Activated CD4-positive, alpha-beta T cell treated with anti-CD3 and anti-CD28 coated beads, Interleukin-2, amount 10 ng/mL, durations not matched to agents 24 days and 14 days (primary cell): ENCODE measurements at places on chromosomes 1 and 21.

DNA sequence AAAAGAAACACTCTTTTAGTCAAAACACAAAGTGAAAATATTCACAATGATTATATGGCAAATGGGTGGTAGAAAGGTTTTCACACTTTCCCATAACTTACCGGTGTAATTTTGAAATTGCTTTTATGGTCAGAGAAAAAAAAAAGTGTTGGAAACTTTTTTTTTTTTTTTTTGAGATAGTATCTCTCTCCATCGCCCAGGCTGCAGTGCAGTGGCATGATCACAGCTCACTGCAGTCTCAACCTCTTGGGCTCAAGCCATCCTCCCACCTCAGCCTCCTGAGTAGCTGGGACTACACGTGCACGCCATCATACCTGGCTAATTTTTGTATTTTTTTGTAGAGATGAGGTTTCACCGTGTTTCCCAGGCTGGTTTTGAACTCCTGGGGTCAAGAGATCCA, 3.3 kb downstream of the IFNGR2 start:
- no peak for DNase-seq

GRCh38 chr1:77473690-77474089, 191.9 kb downstream of the AK5 start:
- DNase-seq = no peak

DNA sequence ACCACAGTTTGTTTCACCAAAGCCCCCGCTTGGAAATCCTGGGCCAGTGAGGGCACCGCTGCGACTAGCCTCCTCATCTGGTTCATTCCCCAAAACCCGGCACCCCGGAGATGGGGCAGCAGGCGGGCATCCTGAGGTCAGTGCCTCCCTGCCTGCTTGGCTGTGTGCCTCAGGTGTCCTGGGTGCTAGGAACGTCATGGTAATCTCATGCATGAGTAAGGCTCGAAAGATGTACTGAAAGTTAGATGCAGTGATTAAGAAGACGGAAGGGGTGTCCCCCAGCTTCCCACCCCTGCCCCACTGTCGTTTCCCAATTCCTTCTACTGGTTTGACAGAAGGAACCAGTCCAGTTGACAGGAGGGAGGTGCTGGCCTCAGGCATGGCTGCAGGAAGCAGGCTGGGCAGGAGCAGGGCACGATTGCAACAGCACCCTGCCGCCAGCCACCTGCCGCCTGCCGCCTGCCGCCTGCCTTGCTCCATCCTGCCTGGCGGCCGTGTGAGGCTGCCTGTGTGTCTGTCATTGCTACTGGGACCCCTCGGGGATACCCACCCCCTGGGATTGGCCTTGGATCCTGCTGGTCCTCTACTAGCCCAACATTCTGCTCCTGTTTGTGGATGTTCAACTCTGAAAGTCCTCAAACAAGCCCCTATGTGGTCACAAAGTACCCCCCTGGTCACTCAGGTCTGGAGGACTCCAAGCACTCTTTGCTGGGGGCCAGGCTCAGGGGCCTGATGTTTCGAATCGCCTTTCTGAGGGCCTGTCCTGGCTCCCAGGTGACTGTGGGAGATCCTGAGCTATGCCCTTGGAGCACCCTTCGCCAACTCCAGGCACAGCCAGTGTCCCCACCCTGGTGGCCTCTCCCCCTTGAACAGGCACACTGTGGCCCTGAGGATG, 73.0 kb upstream of the IFFO2 start:
- DNase-seq = no peak

DNA sequence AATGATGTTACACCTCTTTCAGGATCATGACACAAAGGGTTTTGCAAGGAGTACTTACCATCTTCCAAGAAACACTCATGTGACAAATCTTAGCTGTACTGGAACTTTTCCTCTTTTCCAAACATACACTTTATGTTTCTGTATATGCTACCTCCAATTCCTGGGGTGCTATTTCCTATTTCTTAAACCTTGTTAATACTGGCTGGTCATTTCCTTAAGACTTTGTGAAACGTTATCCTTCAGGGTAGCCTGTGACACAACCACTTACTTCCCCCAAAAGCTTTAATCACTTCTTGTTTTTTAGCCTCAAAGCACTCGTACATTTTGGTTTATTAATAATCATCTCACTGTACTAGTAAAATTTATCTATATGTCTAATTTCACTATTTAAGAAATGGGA, 39.4 kb downstream of the OR10Z1 start:
- DNase-seq = no peak

DNA sequence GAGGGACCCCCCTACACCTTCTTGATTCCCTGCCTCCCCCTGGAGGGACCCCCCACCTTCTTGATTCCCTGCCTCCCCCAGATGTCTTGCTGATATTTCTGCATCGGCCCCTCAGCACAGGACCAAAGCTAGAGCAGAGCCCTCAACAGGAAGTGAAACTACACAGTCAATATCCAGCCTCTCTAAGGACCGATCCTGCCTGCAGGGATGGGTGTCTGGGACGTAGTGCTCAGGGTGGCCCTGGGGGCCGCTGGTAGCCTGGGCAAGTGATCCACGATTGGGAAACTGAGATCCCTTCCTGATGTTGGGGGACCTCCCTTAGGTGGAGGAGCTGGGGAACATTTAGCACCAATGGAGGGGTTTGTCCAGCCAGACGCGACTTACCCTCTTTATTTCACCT, 3.9 kb upstream of the LEFTY2 start:
- DNase-seq = peak; percentile 65

GRCh38 chr1:45351508-45351907, 11.3 kb upstream of the MUTYH start:
- DNase-seq = no peak

DNA sequence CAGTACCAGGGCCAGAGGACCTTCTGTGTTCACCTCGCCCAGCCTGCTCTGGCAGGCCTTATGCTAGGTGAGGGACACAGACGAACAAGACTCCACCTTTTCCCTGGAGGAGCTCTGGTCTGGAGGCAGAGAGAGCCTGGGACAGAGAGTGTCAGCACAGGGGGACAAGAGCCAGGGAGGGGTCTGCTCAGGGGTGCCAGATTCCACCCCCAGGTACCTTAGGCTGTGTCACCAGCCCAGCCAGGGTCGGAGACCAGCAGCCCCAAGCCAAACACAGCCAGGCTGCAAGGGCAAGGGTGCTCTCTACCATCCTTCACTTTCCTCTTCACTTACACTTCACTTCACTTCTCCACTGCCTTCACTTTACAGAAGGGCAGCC, 4.3 kb upstream of the LRP8 start:
- DNase-seq = no peak

DNA sequence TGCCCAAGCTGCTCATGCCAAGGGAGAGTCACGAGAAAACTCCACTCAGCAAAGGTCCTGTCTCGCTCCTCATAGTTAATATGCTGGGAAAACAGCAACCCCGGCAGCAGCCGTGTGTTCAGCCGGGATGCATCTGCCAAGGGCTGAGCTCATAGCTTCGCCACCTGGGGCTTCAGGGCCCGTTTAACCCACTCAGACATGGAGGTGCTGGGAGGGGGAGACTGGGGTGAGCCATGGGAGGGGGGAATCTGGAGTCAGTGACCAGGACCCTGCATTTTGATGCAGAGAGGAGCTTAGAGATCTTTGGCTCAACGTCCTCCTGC, 283.4 kb downstream of the PTPRU start:
- DNase-seq = no peak

DNA sequence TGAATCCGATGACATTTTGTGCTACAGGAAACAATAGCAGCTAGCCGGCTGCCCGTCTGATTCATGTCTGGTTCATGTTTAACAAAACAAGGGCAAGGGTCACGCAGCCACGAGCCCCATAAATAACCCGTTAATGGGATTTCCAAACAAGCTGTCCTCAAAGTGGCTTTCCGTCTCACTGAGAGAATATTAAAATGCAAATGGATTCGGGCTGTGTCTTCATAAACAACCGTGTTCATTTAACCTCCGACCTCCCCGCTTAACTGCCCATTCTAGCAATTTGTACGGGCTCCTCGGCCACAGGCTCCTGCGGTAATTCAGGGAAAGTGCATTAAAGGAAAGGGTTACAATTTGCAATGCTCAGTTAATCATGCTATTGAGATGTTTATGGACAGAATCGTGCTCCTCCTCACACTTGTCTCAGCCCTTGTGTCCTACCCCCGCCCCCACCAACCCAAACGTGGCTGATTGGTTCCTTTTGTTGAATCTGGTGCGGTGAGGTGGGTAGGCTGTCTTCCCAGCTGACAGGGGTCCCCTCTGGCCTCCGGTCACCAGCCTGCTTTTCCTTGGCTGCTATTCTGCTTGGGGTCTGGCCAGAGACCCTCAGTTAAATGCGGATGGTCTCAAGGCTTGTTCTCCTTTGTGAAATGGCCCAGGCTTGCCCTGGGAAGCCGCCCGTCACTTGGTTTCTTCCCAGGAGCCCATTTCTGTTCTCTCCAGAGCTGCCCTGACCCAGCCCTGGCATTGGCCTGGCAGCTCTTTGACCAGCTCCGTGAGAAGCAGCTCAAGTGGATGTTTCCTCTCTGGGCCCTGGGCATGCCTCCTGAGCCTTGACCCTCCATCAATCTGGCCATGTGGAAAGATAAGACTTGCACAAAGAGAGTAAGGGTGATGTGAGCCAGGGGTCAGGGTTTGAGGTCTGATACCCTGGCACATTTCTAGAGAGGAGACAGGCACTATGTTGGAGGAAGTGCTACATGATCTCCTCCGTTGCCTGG, 200.7 kb upstream of the POU3F1 start:
- no peak for DNase-seq

DNA sequence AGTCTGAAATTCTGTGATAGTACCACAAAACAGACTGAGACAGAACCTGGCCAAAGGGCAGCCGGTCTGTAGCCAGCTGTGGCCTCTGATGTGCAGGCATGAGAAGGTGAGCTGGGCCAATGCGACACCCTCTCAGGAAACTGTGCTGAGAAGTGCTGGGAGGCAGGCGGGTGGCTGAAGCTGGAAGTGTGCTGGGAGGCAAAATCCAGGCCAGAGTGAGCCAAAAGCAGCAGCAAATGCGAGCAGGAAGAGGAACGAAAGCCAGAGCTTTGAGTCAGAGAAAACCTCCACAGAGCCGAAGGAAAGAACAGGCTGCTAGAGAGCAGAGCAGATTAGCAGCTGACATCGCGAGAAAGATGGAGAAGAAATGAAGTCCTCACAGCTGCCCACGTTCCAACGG, 10.2 kb upstream of the ATP13A2 start:
- no peak for DNase-seq

- no peak for DNase-seq
Observed at GRCh38 chr21:15539376-15539775, 190.4 kb upstream of the USP25 start.

DNA sequence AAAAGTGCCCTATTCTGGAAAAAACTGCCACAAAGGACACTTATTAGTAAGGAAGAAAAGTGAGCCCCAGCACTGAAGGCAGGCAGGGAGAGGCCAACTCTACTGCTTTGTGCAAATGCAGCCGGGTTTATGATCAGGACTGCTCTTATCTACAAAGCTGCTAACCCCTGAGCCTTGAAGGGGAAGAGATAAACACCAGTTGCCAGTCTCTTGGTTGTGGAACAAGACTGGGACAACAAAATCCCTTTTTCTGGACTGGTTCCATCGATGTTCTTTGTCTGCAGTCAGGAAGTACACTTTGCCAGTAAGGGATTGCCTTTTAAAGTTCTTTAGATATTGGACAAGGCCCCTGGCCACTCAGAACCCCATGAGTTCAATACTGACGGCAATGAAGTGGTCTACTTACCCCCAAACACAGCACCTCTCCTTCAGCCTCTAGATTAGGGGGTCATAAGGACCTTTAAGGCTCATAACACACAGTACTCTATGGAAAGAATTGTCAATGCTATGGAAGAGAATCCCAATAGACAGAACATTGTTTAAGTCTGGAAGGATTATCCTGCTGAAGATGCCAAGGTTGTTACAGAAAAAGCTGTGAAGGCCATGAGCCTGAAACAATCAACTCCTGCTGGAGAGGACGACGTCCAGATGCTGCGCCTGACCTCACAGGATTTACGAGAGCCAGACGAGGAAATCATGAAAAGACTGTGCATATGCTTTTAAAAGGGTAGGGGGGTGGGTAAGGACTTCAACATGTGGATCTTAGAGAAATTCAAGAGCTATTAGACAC, 43.6 kb downstream of the GNB1 start:
- no peak for DNase-seq

DNA sequence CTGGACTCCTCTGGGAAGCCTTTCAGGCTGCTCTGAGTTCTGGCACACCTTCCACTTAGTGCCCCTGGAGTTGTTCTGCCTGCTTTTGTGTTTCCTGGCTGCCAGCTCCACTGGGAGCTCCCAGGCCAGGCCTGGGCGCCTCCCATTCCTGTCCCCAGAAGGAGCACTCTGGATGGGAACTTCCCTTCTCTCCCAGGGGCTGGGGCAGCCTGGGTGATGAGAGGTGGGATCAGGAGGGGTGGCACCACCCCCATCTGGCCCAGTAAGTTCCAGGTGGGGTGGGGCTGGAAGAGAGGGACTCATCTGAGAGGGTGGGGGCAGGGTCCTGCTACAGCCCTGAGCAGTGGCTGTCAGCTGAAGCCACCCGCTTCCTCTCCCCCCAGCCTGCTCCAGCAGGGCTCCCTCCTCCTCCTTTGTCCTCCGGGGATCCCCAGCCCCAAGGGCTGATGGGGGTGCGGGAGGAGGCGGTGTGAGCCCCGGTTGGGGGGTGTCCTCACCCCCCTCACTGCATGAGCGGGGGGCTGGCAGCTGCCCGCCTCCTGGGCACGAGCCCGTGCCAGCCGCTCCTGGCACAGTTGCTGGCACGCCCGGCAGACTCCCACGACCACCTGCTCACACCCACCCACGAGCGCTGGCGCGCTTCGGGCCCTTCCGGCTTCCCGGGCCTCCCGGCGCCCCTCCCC, 4.7 kb downstream of the FOXO6 start:
- DNase-seq = peak; percentile 68

DNA sequence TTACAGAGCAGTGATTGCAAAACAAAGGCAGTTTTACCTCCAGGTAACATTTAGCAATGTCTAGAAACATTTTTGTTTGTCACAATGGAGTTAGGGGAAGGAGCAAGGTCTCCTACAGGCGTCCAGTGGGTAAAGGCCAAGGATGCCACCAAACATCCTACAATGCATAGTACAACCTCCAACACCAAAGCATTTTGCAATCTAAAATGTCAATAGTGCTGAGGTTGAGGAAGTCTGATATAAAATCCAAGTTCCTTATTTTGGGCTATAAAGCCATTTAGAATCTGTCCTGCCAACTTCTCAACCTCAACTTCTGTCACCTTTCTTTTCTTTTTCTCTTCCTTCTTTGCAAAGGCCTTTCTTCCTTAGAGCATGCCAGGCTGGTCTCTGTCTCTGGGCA, 111.2 kb downstream of the FASLG start:
- no peak for DNase-seq

- DNase-seq = no peak
Observed at GRCh38 chr1:206510371-206510770, 3.0 kb downstream of the RASSF5 start.

- no peak for DNase-seq
Observed at GRCh38 chr1:244192325-244192724, 141.2 kb downstream of the ZBTB18 start.

- DNase-seq = no peak
Observed at GRCh38 chr1:48532976-48533375, 61.0 kb upstream of the SPATA6 start.

- DNase-seq = peak; percentile 48
Observed at GRCh38 chr1:207500306-207500705, 4.3 kb downstream of the CR1 start.

GRCh38 chr21:25916226-25916625, 181.5 kb downstream of the GABPA start:
- DNase-seq = peak; percentile 31

- DNase-seq = no peak
Observed at GRCh38 chr1:207058878-207059867, 6.1 kb downstream of the PFKFB2 start.

- DNase-seq = no peak
Observed at GRCh38 chr1:206446688-206447421, 23.4 kb upstream of the IKBKE start.

GRCh38 chr1:221279146-221279545, 399.9 kb downstream of the HLX start:
- DNase-seq = no peak
